Mesendoderm (in vitro differentiated cells): ENCODE measurements at places on chromosomes 13 and 19.
A peak's percentile ranks its signal among the peaks of the same experiment; 100 is the strongest.

- DNase-seq, result no peak
These were observed 15.9 kb upstream of the OLFM4 start for GRCh38 chr13:53012707-53013106.

DNA sequence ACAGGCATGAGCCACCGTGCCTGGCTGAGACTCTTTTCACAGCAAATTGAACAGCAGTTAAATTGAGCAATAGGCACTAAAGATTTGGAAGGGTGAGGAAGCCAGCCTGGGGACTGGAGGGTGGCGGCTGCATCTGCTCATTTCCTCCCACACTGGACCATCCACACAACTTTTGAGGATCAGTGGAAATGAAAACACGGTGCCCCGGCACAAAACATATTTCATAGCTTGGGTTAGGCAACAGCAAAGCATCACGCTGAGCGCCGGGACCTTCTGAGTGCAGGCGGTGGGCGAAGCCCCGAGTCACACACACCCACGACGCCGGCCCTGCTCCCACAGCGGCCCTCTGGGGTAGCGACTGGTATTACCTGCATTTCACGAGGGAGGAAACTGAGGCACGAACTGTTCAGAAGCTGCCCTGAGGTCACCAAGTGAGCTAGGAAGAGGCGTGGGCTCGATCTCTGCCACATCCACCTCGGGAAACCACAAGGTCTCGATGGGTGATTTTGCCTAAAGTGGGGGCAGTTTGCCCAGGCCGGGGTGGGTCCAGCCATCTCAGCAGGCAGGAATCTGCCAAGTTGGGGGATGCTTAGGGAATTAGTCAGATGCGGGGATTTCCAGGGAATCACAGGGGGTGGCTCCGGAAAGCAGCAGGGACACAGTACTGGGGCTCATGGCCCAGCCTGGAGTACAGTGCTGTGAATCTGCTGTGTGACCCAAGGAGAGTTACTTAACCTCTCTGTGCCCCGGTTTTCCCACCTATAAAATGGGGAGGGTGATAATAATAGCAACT is 3.5 kb upstream of the SBNO2 start:
- DNase-seq, result peak; percentile 65

DNA sequence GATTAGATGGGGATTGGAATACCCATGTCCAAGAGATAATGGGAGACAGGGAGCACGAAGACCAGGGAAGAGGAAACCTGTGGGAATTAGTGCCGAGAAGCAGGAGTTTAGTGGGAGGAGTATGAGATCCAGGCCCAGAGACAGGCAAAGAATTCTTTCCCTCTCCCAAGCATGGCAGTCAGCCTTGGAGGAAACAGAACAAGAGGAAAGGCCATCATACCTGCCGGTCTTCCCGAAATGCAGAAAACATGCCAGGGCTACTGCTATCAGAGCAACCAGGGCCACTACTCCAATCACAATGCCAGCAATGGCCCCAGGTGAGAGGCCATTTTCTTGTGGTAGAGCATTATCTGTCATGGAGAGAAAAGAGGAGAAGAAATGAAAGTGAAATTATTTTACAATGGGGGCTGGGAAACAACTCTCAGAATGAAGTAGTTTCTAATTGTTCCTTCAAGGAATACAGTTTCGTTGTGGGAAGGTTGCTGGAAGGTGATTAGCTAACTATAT is 16.1 kb downstream of the CEACAM1 start:
- DNase-seq, result no peak

GRCh38 chr19:44626048-44626624 is 12.8 kb downstream of the IGSF23 start:
- DNase-seq, result peak; percentile 40

DNA sequence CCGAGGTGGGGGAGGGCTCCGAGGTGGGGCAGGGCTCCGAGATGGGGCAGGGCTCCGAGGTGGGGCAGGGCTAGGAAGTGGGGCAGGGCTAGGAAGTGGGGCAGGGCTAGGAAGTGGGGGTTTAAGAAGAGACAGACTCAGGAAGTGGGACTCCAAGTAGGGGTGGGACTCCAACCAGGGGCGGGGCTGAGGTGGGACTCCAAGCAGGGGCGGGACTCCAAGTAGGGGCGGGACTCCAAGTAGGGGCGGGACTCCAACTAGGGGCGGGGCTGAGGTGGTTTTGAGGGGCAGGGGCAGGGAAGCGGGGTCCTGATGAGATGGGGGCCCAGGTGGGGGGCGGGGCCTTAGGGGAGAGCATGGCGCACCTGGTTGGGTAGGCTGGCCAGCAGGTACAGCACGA is 13.6 kb downstream of the CFD start:
- peak; percentile 74 for DNase-seq

GRCh38 chr13:94711561-94712286 is 621 bp downstream of the SOX21 start:
- peak; percentile 59 for DNase-seq

DNA sequence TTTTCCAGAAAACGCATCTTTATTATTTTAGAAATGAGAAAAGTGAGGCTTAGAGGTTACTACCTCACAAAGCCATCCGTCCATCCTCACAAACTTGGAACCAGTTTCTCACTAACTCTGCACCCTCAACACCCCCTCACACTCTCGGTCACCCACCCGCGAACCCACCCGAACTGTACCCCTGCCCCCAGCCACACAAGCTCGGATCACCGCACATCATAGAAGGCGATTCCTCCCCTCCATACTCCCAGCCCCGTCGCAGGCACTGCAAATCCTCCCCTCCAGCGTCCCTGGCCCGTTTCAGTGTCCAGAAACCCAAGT is 238 bp downstream of the ZNF260 start:
- DNase-seq, result no peak

DNA sequence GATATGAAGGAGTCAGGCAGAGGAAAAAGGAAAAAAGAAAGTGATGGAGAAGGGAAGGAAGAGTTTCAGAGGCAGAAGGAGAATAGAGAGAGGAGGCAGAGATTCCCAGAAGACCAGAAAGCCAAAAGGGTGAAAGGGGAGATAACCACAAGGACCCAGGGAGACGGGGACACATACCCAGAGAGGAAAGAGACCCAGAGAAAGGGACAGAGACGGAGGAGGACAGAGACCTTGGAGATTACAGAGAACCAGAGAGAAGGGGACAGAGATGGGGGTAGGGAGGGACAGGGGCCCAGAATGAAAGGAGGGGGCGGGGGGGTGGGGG is 1.4 kb downstream of the PTH2 start:
- DNase-seq, result no peak

GRCh38 chr13:95579303-95579702 is 26.8 kb downstream of the CLDN10 start:
- no peak for DNase-seq

DNA sequence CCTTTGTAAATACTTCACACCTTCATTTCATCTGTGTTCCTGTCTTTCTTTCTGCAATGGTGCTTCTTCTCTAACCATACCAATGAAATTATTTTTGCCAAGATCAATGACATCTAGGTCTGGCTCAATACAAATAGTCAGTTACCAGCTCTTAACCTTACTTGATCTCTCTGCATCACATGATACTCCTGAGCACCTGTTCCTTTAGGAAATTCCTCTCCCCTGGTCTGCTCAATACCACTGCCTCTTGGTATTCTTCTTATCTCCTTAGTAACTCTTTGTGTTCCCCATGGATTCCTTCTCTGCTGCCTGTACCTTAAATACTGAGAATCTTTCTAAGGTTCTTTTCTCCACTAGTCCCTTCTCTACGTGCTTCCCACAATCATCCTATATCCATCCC is 25.9 kb downstream of the SOHLH2 start:
- DNase-seq, result no peak

DNA sequence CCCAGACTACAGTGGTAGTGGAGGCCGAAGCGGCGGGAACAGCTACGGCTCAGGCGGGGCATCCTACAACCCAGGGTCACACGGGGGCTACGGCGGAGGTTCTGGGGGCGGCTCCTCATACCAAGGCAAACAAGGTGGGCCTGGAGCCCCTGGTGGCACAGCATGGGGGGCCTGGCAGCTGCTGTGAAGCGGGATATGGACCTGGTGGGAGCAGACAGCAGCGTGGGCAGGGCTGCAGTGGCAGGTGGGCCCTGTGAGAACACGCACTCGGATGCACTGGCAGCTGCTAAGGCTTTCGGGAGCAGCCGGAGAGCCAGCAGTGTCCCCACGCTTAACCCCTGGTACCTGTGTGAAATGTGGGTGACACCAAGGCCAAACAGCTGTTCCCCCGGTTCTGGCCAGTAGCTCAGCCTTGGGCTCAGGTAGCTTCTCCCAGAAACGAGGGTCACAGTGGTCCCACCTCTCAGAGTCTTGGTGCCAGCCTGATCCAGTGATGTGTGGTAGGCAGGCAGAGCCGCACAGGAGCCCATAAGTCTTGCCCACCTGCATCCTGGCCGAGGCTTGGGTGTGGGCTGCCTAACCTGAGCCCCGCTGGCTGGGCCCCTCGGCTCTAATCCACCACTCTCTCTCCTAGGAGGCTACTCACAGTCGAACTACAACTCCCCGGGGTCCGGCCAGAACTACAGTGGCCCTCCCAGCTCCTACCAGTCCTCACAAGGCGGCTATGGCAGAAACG is 12.5 kb upstream of the QTRT1 start:
- DNase-seq, result no peak

- peak; percentile 21 for DNase-seq
These were observed 800.7 kb upstream of the SLITRK5 start for GRCh38 chr13:86870444-86870843.

- no peak for DNase-seq
These were observed 11.7 kb upstream of the SOX1 start for GRCh38 chr13:112055036-112055914.

DNA sequence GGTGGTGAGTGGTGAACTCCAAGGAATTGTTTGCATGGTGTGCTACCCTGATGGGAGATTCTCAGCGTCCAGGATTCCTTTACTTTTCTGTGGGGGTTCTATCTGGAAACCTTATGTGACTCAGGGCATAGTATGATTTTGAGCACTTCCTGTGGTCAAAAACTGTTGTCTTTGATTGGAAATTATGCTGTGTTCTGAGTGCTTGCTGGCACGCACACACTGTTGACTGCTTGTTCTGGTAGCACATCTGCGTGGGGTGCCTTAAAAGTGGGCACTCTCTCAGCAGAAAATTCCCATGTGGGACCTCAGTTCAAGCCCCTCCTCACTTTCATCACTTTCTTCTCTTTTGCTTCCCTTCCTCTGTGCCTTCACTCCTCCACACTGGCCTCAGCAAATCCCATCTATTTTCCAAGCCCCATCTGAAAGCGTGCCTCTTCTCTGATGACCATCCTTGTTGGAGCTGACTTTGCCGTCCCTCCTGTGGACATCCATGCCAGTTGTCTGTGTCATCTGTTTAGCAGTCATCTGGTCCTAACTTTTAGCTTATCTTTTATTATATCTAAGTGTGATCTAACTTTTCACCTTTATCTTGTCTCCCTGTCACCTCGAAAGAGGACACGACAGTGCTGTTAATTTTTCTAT is 56.4 kb upstream of the NPAS1 start:
- DNase-seq, result no peak

- DNase-seq, result no peak
These were observed 2567.7 kb upstream of the PCDH20 start for GRCh38 chr13:63983366-63983765.

GRCh38 chr19:18751571-18751970 is 39.5 kb downstream of the COMP start:
- no peak for DNase-seq

DNA sequence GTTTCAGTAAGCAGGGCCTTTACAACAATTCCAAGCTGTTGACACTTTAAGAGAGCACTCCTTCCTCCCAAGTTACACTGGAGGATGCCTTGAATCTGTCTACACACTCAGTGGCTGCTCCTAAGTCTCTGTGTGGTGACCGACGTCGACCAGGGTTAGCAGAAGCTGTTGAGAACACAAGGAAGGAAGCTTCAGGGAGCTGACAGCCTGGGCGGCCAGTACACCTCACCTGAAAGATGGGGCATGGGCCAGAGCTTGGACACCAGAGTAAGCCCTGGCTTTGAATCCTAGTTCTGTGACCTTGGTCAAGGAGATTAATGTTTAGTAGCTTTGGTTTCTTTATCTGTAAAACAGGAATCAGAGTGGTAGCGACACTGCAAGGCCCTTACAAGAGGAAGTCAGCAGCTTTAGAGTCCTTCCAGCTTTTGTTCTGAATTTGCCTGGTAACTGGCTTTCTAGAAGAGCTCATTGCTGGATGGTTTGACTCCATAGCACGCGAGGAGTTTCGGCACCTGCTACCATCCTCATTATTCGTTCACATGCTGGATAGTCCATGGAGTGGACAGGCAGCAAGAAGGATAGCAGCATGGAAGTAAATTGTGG is 214.2 kb downstream of the FGF9 start:
- no peak for DNase-seq

- peak; percentile 42 for DNase-seq
These were observed 39.6 kb downstream of the ATP11A start for GRCh38 chr13:112729408-112729807.

- DNase-seq, result no peak
These were observed 4.0 kb upstream of the SIGLEC8 start for GRCh38 chr19:51462276-51462675.

DNA sequence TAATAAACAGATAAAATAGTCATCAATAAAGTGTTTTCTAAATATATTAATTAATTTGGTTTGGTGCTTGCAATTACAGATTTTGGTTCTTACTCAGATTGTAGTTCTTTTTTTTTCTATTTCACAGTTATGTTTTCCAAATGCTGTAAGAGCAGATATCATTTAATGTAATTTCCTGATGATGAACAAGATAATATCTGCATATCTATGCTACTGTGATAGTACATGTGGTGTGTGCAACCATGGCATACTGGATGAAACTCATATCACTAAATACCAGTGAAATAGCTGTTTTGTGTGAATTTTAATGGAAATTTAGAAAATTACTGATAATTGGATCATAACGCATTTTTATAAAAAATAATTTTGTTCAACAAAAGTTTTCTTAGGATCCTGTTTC is 88.8 kb upstream of the MAB21L1 start:
- no peak for DNase-seq

DNA sequence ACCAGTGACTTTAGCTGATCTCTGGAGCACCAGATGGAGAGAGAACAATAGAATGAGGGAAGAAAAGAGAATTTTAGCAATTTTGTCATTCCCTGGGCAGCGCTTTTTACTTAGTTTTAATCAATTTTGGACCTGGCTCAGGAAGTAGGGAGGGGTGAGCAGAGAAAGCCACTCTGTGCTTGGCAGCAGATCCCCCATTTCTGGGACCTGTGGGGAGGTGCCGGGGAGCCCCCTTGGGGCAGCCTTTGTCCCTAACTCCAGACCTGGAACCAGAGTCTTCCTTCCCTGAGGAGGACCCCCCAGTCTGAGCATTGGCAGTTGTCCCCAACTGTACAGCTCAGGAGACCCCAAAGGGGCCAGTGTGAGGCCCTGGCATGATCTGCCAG is 10.5 kb downstream of the LYL1 start:
- no peak for DNase-seq

- DNase-seq, result peak; percentile 18
These were observed 362.4 kb downstream of the KCTD12 start for GRCh38 chr13:76523740-76524340.

- DNase-seq, result no peak
These were observed 17.8 kb upstream of the ZNF846 start for GRCh38 chr19:9786342-9786741.
